AG08395 (cell line): ENCODE measurements at places on chromosomes 3 and 15.

- DNase-seq = no peak
These were observed 66.8 kb upstream of the PPP2R3A start for GRCh38 chr3:135898774-135899173.

GRCh38 chr3:195268576-195269309, 2.2 kb downstream of the XXYLT1 start:
- no peak for DNase-seq

GRCh38 chr3:186544281-186544680, at the start of gene CRYGS:
Gene CRYGS, minus strand, starts transcription at chr3:186544380. Its CDS starts 54 bp downstream, at chr3:186544326.
- DNase-seq = no peak

DNA sequence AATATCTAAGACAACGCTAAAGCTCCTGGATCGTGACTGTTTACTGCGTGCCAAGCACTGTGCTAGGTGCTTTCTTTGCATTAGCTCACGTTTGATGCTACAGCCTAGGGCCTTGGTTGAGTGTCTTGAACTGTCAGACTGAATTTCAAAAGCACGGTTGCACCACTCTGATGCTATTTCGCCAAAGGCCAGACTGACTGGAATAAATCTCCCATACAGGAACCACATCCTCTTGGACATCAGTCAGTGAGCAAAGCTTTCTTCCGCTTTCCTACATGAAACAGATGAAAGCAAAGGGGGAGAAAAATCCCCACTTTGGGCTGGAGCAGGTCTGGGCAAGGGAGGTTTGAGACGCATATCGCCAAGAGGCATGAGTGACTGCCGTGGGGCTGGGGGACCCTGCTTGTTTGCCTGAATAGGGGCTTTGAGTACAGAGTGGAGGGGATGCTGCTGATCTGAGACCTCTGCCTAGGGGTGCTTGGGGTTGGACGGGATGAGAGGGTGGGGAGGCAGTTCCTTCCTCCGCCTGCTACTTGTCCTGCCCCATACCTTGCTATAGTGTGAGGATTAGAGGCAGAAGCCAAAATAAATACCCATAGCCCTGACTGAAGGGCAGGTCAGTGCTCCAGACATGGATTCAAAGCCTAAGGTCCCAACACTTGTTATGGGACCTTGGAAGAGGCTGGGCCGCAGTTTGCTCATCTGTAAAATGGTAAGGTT, 5.3 kb downstream of the FGD5 start:
- DNase-seq = no peak

DNA sequence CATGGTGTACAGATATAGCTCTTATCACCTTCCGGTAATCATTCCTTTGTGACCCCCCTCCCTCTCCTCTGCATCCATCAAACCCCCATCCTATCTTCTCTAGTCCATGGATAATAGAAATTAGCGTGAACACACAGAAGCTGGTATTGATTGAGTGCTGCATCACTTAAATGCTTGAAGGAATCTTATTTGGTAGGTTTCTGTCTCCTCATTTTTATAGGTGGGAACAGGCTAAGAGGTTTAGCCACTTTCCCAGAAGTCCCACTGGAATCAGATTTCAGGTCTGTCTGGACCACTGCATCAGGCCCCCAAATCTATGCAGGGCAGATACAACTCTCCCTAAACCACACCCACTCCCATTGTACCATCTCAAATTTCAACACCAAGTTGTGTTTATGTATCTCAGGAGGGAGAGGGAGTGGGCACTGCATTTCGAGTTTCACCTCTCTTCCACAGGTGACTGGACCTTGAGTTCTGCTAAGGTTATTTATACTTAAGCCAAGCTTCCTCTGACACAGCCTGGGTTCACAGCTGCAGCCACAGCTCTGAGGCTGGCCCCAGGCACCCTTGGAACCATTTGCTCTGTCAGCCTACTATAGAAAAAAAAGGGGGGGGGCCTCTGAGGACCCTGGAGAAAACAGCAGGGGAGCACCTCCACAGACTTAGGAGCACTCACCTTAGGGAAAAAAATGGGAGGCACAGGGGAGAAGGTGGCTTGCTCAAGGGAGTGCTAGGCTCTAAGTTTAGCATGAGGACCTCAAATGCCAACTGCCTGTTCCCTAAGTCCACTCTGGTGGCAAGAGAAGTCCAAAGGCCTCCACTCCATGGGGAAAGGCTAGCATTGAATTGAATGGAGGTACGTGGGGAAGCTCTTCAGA, 2.1 kb upstream of the NMB start:
- no peak for DNase-seq

- no peak for DNase-seq
These were observed 270.6 kb upstream of the HES1 start for GRCh38 chr3:193865339-193865738.

DNA sequence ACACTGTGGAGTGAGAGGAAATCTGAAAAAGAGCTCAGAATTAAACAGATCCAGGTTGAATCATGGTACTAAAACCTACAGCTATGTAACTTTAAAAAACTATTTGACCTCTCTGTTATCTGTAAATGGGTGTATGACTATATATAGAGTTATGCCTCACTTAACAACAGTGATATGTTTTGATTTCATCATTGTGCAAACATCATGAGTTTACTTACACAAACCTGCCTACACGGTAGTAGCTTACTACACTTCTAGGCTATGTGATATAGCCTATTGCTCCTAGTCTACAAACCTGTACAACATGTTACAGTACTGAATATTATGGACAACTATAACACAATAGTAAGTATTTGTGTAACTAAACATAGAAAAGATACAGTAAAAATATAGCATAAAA, 191.6 kb upstream of the MEIS2 start:
- DNase-seq = no peak

DNA sequence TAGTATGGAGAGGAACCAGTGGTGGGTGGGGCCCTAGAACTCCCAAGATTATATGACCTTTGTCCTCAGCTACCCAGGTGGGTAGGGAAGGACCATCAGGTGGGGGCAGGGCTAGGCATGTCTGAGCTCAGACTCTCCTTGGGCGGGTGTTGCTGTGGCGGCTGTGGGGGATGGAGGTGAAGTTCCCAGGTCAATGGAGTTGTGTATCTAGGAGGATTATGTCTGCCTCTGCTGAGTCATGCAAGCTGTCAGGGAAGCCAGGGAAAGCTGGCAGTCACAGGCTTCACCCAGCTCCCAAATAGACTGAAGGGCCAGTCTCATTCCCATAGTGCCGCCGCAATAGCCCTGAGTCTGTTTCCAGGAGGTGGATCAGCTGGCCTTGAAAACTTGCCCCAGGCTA, 139.7 kb upstream of the CFAP20DC start:
- DNase-seq = no peak

DNA sequence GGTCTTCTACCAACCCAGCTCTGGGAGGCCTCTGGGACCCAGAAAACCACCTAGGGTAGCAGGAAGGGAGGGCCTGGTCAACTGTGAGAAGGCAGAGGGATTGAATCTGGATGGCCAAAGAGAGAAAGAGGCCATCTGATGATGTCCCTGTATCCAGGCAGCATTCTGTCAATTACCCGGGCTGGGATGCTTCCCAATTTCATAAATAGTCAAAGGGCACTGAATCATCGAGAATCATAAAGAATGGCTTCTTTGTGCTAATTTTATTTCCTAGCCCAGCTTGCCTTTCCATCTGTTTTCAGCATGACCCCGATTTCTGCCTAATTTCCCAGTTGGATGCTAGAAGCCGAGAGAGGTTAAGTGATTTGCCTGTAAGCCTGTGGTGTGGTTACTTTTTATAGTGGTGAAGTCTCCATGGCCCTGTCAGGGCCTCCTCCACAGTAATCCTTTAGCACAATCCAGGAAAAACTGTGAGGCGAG, 129.2 kb downstream of the FAM43A start:
- DNase-seq = no peak

DNA sequence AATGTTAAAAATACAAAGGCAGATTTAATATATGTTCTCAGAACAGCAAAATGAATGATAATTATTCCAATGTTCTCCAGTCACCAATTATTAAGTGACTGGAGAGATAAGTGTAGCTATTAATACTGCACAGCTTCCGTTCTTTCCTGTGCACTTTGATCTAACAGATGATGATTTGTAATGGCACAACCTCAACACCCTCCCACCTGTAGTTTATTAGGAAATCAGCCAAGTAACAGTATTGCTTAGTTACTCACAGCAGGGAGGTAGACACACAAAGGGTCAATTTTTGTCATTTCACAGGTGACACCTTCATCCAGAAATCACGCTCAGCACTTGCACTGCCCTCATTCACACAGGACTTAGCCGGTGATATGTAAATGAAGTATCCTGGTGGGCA, 688.1 kb downstream of the EPHA3 start:
- DNase-seq = no peak

DNA sequence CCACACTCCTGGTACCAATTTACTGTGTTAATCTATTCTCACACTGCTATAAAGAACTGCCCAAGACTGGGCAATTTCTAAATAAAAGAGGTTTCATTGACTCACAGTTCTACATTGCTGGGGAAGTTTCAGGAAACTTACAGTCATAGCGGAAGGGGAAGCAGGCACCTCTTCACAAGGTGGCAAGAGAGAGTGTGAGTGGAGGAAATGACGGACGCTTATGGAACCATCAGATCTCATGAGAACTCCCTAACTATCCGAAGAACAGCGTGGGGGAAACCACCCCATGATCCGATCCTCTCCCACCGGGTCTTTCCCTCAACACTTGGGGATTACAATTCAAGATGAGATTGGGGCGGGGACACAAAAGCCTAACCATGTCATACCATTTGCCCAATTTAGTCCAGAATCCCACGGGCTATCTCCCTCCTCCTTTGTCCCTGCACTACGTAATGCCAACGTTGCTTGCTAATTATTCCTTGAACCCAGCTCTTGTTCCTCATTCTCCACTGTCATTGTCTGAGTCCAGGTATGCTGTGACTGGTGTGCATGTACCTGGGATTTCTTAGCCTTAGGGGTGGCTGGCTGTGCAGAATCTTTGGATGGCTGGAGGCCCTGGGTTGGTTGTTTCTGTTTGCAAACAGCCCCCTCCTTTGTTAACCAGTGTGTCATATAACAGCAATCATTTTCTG, 3.4 kb downstream of the PIGZ start:
- no peak for DNase-seq

GRCh38 chr3:172244011-172244410, 204.2 kb downstream of the GHSR start:
- DNase-seq = peak; percentile 24

GRCh38 chr3:113985541-113985940, 37.7 kb downstream of the ZDHHC23 start:
- no peak for DNase-seq

- DNase-seq = no peak
These were observed 23.6 kb upstream of the LRRC34 start for GRCh38 chr3:169836078-169836941.

- no peak for DNase-seq
These were observed 167.5 kb upstream of the TRIM42 start for GRCh38 chr3:140510303-140510861.
